ENCODE measurements at places on chromosomes 12 and 14.

- no peak for DNase-seq
Observed at GRCh38 chr14:25574628-25575325, 524.8 kb upstream of the STXBP6 start.

- no peak for DNase-seq
Observed at GRCh38 chr12:16218234-16218633, 59.3 kb downstream of the SLC15A5 start.

- DNase-seq: no peak
Observed at GRCh38 chr14:54653712-54654469, 87.0 kb downstream of the SAMD4A start.

DNA sequence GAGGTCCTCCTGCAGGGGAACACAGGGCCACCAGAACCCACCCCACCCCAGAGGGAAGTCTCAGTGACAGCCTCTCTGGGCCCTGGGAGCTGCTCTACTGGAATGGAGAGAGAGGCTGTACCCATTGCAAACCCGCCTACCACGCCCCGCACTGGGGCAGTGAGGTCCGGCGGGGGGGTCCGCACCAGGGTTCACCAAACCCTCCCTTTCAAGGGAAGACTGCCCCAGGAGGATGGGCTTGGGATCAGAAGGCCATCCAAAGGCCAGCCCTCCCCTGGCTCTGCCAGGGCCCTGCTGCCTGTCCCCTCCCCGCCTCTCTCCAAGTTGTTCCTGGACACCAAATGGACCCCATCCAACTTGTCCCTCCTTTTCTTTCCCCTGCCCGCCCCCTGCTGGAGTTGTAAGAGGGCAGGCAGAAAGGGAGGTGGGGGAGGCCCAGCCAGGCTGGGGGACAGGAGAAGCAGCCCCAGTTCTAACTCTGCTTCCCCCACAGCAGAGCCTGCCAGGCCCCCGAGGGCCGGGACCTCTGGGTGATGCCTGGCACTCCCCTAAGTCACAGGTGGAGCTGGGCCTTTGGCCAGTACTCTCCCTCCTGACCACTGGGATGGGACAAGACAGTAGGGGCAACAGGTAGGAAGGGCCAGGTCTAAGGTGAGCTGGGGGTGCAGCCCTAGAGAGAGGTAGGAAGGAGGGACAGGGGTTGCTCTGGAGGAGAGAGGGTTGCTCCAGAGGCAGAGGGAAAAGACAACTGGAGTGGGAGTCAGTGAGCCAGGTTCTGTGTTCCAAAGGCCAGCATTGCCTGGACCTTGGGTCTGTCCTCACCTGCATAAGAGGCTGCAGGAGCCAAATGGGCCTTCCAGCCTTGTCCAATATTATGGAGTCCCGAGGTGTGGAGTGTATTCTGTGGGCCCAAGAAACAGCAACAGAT lies 3.2 kb upstream of the DIO3 start:
- no peak for DNase-seq

DNA sequence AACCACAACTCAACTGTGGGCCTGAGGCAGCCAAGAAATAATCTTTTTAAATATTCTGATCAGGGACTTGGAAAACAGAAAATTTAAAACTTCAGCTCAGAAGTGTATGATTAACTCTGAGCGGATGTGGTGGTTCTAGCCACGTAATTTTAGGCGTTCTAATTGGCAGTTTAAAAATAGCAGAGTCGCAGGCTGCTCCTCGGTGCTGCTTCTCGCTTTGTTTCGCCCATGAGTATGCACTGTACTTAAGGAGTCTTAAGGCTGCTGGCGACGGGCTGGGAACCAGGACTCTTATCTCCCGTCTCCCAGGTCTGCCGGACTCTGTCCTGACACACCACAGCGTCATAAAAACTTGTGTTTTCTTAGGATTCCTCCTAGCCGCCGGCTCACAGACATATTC lies 113.4 kb upstream of the PELI2 start:
- no peak for DNase-seq

- no peak for DNase-seq
Observed at GRCh38 chr14:76323331-76324050, 52.4 kb upstream of the ESRRB start.

- DNase-seq: no peak
Observed at GRCh38 chr14:89155491-89155890, 261.5 kb downstream of the FOXN3 start.

DNA sequence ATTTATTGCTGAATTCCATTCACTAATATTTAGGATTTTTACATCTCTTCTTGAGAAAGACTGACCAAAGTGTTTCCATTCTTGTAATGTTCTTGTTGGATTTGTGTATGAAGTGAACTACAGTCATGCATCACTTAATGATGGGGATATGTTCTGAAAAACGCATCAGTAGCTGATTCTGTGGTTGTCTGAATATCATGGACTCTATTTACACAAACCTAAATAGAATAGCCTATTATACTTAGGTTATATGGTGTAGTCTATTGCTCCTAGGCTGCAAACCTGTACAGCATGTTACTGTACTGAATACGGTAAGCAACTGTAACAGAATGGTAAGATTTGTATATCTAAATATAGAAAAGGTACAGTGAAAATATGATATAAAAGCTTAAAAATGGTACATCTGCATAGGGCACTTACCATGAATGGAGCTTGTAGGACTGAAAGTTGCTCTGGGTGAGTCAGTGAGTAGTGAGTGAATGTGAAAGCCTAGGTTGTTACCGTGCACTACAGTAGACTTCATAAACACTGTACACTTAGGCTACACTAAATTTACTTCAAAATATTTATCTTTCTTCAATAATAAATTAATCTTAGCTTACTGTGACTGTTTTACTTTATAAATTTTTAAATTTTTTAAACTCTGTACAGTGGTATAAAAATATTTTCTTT lies 27.6 kb upstream of the P2RX4 start:
- DNase-seq: no peak

DNA sequence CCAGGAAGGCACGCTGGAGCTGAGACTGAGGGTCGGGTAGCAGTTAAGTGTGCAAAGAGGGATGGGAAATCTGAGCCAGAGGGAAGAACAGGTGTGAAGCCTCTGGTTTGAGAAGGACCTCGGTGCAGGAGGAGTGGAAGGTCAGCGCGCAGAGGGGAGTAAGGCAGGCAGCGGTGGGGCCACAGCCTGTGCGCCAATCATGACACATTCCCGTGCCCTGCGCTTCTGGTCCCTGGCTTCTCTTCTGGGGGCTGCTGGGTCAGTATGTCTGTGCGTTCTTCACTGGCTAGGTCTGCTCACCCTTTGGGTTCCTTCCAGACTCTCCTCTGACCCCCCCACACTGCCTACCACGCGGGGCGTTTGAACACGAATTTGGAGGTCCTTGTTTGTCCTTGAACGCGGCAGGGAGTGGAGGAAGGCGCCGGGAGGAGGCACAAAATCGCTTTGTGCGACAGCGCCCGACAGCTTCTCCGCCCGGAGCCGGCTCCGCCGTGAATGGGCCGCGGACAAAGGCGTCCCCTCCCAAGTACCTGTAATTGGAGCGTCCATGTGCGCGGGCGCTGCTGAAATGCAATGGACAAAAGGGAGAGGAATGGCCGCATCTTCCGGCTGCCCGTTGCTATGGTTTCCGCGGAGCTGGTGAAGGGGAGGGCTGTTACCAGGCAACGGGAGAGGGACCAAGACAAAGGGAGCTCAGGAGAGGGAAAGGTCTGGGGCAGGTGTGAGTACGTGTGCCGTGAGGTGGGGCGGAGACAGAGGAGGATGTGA lies 207.2 kb upstream of the SRRM4 start:
- DNase-seq: no peak

DNA sequence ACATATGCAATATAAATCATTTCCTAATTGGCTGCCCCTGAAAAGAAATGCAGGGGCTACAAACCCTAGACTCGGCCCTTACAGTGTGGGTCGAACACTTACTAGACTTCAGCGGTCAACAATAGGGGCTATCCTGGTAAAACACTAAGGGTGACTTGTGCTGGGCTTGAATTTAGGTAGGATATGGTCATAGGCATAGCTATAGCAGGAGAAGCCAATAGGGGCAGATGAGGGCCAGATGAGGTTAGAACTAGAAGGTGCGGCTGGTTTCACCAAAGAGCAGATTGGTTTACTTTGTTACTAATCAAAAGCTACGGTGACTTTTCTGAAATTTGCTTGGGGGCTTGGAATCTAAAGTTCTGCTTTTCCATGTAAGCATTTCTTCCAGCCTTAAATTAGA lies 282.3 kb upstream of the DIO2 start:
- DNase-seq: no peak

DNA sequence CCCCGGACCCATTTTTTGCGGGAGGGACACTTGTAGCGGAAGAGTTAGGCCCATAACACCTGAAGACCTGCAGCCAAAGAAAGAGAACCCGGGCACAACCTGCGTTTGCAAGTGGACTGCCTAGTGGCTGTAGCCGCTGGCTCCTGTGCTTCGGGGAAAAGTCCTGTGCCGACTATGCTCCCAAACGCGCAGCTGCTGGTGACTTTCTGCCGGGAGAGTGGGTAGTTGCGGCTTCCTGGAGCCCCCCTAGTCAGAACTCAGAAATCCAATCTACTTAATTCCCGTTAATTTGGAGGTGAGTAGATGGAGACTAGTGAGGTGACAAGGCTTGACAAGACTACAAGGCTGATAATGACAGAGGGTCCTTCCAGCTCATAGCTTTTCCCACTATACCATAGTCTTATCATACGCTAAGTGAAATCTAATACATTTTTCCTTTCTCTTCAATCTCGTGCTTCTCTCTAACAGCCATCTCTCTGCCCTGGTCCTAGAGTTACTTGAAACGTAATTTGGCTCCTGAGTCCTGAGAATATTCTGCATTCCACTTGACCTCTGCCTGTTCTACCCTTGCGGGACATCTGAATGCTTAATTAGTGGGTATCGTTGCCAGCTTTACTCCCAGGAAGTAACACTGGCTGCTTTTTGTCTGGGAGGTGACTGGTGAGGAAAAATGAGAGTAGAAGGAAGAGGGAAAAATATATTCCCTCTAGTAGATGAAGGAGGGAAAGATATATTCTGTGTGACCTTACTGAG lies 556 bp downstream of the MTHFD1 start:
- DNase-seq: no peak

- DNase-seq: no peak
Observed at GRCh38 chr12:52687497-52688385, 7.5 kb upstream of the KRT1 start.

- no peak for DNase-seq
Observed at GRCh38 chr14:105249182-105250007, 1.1 kb downstream of the BTBD6 start.

- DNase-seq: no peak
Observed at GRCh38 chr12:34526946-34527345, 504.6 kb downstream of the ALG10 start.

DNA sequence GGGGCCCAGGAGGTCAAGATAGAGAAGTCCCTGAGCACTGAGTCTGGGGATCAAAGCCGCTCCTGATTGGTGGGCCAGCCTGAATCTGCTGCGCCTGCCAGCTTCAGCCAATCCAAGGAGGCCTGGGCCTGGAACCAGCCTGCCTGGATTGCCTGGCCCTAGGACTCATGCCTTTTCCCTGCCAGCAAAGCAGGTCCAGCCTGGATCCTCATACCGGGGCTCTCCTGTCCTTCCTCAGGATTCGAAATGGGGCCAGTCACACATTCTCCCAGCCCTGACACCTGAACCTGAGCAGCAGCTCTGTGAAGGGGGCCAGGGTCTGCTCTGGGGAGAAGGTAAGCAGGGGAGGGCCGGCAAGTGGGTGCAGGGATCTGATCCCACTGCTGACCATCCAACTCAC lies 81.9 kb downstream of the NINJ2 start:
- no peak for DNase-seq

- no peak for DNase-seq
Observed at GRCh38 chr12:98727196-98727595, 82.1 kb downstream of the APAF1 start.

GRCh38 chr14:85016496-85016895 lies 513.4 kb upstream of the FLRT2 start:
- DNase-seq: no peak

DNA sequence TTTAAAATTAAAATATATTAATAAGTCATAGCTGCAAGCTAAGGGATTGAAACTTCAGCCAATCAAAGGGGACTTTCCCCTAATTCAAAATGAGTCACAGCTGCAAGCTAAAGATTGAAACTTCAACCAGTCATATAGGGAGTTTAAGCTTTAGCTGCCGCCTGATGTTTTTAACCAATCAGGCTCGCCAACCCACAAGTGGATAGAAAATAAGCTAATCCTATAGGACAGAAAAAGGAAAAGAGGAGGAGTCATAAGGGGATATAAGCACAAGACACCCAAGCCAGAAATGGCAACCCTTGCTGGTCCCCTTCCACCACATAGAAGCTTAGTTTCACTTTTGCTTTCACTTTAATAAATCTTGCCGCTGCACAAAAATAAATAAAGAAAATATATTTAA lies 1154.6 kb downstream of the GALC start:
- DNase-seq: peak; percentile 0

- DNase-seq: no peak
Observed at GRCh38 chr12:7571257-7571656, 67.7 kb upstream of the CD163 start.

GRCh38 chr14:83828406-83828805 lies 1701.5 kb upstream of the FLRT2 start:
- DNase-seq: no peak

- no peak for DNase-seq
Observed at GRCh38 chr12:79658221-79658620, 32.5 kb downstream of the PAWR start.

DNA sequence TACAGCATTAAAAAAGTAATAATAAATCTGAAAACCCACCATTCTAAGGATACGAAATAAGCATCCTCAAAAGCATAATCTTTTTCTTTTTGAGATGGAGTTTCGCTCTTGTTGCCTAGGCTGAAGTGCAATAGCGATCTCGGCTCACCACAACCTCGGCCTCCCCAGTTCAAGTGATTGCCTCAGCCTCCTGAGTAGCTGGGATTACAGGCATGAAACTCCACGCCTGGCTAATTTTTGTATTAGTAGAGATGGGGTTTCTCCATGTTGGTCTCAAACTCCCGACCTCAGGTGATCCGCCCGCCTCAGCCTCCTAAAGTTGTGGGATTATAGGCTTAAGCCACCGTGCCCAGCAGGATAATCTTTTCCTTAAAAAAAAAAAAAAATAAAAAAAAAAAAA lies 4.3 kb downstream of the CCNT1 start:
- no peak for DNase-seq

GRCh38 chr12:19006626-19007137 lies 122.9 kb upstream of the PLEKHA5 start:
- DNase-seq: no peak

DNA sequence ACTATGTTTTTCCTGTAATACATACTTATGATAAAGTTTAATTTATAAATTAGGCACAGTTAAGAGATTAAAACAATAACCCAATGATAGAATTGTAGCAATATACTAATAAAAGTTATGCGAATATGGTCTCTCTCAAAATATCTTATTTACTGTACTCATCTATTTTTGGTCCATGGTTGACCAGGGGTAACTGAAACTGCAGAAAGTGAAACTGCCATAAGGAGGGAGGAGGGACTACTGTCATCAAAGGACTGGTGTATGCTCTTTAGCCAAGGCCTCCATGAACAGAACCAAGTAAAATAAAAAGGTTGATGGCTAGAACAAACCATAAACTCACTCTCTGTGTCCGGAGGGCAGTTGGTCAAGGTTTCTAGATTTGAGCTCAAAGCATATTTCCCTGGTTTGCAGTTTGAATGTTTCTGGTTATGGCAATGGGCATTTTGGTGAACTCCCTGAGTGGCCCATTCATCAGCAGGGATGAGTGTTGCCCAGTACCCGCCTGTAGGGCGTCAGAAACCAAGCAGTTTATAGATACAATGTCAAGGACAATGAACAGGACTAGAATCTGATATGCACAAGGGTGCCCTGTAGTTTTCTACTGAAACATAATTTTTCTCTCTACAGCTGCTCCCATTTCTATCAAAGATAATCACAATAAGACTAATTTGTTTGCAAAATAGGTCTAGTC lies 19.8 kb downstream of the LEMD3 start:
- no peak for DNase-seq

Measured in stimulated activated CD4-positive, alpha-beta T cell treated with anti-CD3 and anti-CD28 coated beads, Interleukin-12 subunit alpha, Interleukin-12 subunit beta, amount 100 ng/mL, for 48 hours (primary cell).